NCI-H2081 (cell line): ENCODE measurements at places on chromosomes 4 and X.
A peak's percentile ranks its signal among the peaks of the same experiment; 100 is the strongest.

- DNase-seq, result no peak
Measured at GRCh38 chr4:109548655-109549054, 11.4 kb upstream of the MCUB start.

- DNase-seq, result no peak
Measured at GRCh38 chr4:46979283-46979682, 14.1 kb downstream of the GABRA4 start.

DNA sequence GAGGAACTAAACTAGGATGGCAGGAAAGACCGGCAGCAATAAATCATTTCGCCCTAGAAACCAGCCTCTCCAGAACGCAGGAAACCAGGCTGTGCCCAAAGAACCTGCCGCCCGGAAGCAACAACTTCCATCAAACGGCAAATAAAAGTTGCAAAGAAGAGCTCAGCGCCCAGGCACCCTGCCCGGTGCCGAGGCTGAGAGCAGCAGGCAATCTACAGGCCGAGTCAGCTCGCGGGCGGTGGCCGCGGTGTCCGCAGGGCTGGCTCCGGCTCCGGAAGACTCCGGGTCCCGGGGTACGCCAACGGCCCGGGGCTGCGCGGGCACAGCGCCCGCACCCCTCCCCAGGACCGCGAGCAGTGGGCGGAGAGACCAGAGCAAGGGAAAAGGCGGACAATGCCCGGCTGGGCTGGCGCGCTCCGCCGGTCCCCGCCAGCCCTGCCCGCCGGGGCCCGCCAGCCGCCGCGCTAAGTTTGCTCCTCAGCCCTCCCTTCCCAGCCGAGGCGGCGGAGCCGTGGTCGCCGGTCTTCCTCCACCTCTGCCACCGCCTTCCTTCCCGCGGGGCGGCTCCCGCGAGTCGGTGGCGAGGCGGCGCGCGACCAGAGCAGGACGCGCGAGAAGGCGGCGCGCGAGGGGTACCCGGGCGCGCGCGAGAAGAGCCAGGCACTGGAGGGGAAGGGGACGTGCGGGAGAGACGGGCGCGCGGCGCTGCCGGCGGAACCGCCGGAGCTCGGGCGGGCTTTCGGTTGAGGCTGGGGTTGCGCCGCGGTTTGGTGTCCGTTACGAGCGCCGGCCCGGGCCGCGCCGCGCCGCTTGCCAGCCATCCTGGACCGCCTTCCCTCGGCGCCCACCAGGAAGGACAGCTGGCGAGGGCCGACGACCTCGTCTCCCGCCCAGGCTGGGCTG lies 733 bp downstream of the FRYL start:
- DNase-seq, result peak; percentile 76

DNA sequence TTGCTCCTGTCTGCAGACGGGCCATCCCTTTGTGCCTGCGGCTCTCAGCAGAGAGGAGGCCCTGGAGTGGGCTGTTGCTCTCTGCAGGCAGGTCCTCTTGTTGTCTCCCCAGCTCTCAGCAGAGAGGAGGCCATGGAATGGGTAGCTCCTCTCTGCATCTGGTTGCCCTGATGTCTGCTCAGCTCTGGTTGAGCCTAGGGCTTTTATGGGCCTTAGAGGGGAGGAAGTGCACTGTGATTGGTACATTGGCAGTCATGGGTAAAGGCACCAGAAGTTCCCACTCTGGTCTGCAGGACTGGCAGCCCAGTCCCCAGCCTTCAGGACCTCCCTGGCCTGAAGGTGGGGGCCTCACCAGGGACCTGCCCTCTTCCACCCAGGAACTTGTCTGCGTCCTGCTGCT lies 21.5 kb downstream of the SPON2 start:
- DNase-seq, result no peak

GRCh38 chrX:38649221-38649620 lies 87.9 kb downstream of the TSPAN7 start:
- DNase-seq, result no peak

DNA sequence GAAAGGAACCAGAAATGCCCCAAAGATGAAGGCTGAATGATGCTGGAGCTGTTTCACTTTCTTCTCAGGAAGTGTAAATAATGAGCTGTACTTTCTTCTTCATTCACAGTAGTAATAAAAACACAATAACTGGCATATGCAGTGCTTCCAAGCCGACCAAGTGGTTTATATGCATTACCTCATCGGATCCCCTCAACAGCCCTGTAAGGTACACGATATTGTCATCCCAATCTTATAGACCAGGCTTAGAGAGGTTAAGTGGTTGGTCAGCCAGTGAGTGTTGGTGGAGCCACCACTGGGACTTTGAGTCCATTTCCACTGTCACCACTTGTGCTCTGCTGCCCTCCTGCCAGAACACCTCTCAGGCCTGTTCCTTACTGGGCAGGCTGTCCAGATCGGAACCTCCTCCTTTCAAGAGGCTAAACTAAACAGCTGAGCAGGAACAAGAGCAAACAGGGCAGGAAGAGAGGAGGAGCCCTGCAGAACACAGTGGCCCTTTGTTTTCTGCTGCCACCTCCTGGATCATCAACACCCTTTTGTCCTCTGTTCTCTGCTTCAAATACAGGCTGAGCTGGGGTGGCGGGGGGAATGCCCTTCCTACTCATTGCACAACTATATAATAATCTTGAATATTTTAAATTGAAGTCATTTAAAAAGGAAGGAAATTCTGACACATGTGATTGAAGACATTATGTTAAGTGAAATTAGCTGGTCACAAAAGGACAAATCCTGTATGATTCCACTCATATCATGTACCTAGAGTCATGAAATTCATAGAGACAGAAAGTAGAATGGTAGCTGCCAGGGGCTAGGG lies 112.5 kb upstream of the ATP6AP2 start:
- peak; percentile 79 for DNase-seq

GRCh38 chr4:36000941-36001557 lies 243.3 kb downstream of the ARAP2 start:
- DNase-seq, result no peak

GRCh38 chrX:76657499-76657898 lies 230.0 kb downstream of the MAGEE1 start:
- no peak for DNase-seq

GRCh38 chr4:185115827-185116232 lies 27.2 kb upstream of the SLC25A4 start:
- DNase-seq, result no peak

DNA sequence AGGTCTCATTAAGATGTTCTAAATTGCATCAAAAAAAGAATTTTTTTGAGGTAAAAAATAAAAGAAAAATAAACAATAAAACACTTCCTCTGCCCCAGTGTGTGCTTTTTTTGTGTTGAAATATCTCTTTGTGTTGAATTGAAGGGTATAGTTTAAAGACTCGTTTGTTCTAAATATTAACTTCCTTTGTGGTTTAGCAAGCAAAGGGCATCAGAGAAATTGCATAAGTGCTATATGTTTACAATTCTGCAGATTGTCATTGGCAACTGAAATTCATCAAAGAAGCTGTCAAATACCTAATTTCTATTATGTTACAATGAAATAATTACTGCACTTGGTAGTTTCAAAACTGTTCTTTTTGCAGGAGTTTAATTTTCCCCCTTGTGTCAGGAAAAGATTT lies 260.5 kb downstream of the DKK2 start:
- no peak for DNase-seq

- no peak for DNase-seq
Measured at GRCh38 chr4:174207367-174207766, 76.1 kb downstream of the FBXO8 start.

DNA sequence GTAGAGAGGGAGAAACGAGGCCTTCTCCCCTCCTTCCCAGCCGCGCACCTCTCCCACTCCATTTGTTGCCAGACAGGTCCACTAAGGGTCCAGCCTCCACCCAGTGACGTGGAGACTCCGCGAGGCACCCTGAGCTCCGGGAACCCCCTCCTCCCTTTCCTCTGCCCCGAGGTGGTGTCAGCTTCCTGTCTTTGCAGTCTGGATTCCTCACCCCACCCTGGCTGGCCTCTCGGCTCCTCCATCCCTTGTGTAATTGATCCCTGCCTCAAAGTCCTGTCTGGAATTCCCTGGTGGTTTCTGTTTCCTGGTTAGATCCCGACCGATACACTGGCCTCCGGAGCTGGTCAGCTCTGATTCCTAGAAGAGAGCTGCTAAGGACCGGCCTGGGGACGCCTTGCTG lies 105.9 kb upstream of the SCOC start:
- DNase-seq, result no peak

- DNase-seq, result no peak
Measured at GRCh38 chr4:168994958-168995357, 15.1 kb downstream of the CBR4 start.

DNA sequence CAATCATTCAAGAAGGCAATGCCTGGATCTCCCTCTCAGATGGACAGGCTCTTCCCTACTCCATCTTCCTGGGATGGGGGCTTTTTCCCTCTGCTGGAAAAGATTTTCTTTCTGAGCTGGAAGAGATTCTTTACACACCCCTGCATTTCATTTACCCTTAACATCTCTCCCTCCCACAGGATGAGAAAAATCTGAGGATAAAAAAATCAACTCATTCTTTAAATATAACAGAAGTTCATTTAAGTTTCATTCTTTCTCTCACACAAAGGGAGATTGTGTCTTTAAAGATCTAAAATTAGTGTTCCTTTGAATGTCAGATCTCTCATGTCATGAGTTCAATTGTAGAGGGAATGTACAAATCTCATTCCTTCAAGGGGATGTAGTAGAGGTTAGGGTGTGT lies 109.0 kb downstream of the ZNF518B start:
- DNase-seq, result no peak

GRCh38 chrX:30865015-30865414 lies 24.0 kb downstream of the TAB3 start:
- no peak for DNase-seq

DNA sequence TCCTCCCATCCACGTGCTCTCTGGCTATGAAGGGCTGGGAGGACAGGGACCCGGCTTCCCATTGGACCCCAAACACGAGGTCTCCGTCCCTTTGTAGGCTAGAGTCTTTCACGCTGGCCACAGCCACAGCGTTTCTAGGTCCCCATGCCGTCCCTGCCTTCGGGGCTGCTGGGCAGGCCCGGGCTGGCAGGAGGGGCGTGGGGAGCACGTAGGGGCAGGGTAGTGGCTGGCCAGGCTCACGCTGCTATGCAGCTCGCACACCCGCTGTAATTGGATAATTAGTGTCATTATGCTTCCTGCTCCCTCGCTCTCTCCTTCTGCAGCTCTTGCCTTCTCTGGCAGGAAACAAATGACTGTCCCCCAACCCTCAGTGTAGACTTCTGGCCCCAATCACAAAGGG lies 9.8 kb downstream of the ATP2B3 start:
- DNase-seq, result peak; percentile 42

DNA sequence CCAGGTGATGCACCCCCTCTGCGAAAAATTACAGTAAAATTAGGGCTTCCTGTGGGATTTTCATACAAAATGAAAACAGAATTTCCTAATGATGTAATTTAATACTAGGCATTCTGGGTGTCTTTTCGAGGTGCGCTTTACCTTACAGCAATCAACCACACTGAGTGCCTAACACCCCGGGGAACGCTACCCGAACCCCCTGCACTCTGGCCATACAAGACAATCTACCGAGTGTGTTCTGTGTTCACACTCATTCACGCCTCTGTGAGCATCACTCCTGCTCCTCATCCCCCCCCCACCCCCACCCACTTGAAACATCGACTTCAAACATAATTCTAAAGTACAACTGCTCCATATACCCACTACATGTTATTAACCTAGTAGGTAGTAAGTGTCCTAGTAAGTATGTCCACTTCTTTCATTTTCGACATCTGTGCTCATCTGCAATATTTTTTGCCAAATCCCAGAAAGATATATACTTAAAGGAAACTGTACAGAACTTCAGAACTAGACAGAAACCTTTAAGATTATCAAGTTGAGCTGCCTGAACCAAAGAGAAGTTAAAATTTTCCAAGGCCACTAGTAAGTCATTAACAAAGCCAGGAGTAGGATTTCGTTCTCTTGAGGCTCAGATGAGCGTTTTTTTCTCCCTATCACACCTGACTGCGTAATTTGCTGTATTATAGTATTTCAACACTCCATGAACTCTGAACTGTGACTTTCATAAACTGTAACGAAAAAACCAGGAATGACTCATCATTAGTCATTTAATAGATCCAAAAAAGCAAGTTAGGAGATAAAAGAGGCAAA lies 80.0 kb downstream of the FAT1 start:
- no peak for DNase-seq

- no peak for DNase-seq
Measured at GRCh38 chrX:129984111-129984958, 1.9 kb downstream of the BCORL1 start.

GRCh38 chrX:35380808-35381700 lies 417.1 kb upstream of the MAGEB16 start:
- DNase-seq, result no peak

DNA sequence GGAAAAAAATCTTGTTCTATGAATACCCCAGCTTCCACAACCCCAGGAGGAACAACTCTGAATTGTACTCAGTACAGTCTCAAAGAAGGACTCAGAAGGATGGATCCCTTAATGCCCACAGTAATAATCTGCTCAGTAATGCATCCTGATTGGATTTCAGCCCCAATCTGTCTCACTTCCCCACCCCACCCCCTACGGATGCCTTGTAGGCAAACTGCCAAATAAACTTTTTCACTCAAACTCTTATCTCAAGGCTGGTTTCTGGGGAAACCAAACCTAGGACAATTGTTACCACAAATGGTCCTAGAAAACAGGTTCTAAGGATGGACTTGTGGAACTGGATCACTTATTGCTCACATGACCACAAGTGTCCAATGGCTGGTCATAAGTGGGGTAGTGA lies 1021.8 kb upstream of the INTU start:
- DNase-seq, result no peak

DNA sequence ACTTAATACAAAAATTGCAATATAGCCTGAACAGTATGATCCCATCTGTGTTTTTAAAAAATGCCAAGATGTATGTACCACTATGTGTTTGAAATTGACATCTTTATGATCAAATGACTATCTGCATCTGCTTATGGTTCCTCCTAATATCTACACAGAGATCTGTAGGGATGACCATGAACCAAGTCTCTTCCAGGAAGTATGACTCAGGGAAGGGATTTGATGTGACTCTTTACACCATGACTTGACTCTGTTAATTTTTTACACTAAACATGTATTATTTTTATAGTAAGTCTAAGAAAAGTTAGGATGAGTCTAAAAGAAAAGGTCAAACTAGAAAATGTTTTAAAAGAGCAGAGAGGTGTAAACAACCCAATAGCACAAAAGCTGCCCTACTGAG lies 164.0 kb downstream of the SH3KBP1 start:
- no peak for DNase-seq

DNA sequence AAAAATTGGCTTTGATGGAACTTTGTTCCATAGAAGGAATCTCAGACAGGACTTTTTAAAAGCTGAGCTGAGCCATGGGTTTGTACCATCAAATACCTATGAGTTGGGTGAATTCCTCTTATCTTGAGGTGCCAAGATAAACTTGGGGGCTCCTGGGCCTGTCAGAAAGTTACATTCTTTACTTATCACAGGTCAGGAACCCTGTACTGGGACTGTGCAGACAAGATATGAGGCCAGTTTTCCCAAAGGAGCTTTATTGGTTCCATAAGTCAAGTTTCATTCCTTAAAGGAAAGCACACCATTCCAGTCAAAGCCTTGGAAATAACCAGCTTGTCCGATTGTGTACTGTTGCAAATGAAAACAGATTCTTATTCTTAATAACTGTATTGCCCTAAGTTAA lies 72.4 kb upstream of the PACRGL start:
- DNase-seq, result no peak

GRCh38 chr4:112881842-112882241 lies 167.6 kb upstream of the ANK2 start:
- DNase-seq, result no peak
